Activated CD4-positive, alpha-beta memory T cell treated with anti-CD3 and anti-CD28 coated beads, Interleukin-2, amount 10 ng/mL, durations not matched to agents 7 days and 5 days (primary cell): ENCODE measurements at places on chromosomes 12 and 14. TPM values are rescaled to one million over a fixed set of nuclear protein-coding genes. Genes with fewer than 3 reads are reported as not detected.

SDR39U1 gene
- 38.5 TPM for total RNA-seq

TMCC3 gene
- total RNA-seq = 1.0 TPM

- DNase-seq = no peak
- no peak overlapping the region for H3K4me3 ChIP-seq
- no peaks in the 10 kb centered on the region for H3K27me3 ChIP-seq
- peaks cover 2% of the 10 kb centered on the region for H3K4me1 ChIP-seq
- no peaks in the 10 kb centered on the region for H3K36me3 ChIP-seq
Observed at GRCh38 chr12:6899837-6900519, 4.6 kb upstream of the LRRC23 start.

LYZ gene
- 0.50 TPM for total RNA-seq

DNA sequence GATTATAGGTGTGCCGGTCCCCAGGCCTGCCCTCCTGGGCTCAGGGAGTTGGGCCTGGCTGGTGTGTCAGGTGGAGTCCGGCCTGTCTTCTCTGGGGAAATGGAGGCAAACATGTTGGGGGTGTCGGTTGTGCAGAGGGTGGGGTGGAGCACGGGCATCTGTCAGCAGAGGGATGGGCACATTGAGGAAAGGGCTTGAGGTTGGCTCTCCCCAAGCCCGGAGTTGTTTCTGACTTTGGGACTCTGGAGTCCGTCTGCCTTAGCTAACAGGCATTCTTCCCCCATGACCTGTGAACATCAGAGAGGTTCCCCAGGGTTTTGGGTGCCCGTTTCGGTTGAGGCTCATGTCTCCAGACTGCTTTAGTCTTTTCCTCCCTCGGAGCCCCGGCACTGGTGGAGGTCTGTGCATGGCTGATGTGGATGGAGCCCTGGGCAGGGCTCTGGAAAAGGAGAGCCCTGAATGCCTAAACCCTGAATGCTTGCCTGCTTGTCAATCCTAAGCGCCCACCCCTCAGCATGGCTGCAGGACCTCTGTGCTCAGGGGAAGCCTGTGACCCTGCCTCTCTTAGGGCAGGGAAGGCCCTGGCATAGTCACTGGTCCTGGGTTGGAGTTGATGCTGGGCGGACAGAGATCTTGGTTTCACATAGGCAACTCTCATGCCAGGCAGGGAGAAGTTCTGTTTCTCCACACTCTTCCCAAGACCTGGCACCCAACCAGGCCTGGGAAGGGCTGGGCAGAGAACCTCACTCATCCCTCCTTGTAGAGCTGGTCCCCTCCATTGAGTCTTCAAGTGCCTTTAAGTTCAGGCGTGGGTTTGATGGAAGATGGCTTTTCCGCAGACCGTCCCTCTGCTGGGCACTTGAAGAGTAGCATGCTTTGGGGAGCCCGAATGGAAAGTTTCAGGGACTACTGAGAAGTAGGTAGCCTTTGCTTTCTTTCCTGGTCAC, 12.9 kb downstream of the NYNRIN start:
- H3K36me3 ChIP-seq = no peaks in the 10 kb centered on the region
- H3K27me3 ChIP-seq = peaks cover 6% of the 10 kb centered on the region
- no peak overlapping the region for H3K27ac ChIP-seq
- H3K4me3 ChIP-seq = no peak overlapping the region
- peak; percentile 43 for DNase-seq
